ENCODE measurements at places on chromosomes 1 and 21. TPM values are rescaled to one million over a fixed set of nuclear protein-coding genes. Genes with fewer than 3 reads are reported as not detected.

GRCh38 chr21:28338701-28339305, 653.9 kb downstream of the LTN1 start:
- no peak for DNase-seq

DNA sequence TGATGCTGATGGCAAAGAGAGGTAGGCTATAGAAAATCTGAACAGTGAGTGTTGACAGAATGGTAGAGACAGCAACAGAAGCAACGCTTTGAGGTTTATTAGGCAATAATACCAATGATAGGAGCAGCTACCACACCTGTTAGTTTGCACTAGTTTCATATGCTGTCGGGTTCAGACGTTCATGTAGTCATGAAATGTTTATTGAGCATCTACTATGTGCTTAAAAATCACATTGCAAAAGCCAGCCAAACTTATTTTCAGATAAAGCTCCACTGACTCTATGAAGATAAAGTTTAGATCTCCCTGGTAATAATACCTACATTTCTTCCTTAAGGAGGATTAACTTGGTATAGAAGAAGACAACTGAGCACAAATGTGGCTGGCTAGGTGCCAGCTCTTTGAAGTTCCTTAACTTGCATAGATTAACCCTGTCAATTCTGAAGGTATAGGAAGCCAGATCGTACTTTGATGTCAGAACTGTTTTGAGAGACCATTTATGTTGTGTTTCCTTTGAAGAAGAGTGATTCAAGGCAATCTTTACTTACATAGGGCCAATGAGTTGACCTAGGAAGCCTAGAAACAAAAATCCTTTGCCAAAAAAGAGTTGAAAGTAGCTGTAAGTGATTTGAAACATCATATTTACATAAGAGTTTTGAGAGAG, 71.5 kb downstream of the DISP1 start:
- no peak for DNase-seq

DNA sequence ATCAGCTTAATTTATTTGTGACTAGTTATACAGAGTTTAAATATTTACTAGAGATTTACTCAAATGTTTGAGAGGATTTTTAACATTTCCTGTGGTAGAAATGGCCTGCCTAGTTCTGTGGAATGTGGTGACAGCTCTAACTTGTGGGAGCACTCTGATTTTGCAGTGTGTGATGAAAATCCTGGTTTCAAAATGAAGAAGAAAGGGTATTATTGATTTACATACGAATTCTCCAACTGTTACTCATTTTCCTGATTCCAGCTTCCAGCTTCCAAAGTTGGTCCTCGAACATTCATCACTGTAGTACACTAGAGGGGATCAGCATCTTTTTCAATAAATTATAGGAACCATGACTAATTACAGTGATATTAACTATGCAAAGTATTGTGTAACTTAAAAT, 462.7 kb upstream of the PKN2 start:
- no peak for DNase-seq

CFAP410 gene
- 28.3 TPM for total RNA-seq

GJC2 gene
- total RNA-seq = 10.4 TPM

DNA sequence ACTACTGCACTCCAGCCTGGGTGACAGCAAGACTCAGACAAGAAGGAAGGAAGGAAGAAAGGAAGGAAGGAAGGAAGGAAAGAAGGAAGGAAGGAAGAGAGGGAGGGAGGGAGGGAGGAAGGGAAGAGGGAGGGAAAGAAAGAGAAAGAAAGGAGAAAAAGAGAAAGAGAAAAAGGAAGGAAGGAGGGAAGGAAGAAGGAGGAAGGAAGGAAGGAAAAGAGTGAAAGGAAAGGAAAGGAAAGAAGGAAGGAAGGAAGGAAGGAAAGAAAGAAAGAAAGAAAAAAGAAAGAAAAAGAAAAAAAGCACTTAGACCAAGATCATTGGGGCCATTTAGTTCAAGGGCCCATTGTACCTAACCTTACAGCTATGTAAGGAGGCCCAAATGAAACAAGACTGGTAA, 42.3 kb downstream of the PAFAH2 start:
- no peak for DNase-seq

- DNase-seq = no peak
Measured at GRCh38 chr1:234437423-234438171, 41.4 kb downstream of the TARBP1 start.

EDARADD gene
- total RNA-seq = 1.4 TPM

ADGRB2 gene
- 37.7 TPM for total RNA-seq

- DNase-seq = no peak
Measured at GRCh38 chr1:12615865-12616708, 1.9 kb downstream of the DHRS3 start.

DNA sequence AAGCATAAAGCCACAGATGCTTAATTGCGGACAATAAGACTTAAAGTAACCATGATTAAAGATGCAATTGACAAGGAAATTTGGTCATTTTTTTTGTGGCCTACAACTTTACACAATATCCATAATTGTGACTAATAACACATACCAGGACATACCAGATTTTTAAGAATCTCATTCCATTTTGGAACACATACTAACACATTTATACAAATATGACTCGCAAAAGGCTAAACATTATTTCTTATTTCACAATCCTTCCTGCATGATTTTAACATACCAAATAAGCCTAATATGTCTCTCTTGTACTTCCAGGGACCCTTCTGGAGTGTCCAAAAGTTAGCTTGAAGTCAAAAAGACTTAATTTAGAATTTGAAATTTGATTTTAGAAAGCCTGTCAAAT, 48.8 kb downstream of the DR1 start:
- no peak for DNase-seq

Measured in spinal cord (tissue), 10 donors.